Kidney glomerular epithelial cell (primary cell): ENCODE measurements at places on chromosomes 4 and X.

GRCh38 chr4:13527192-13527980 is 16.9 kb downstream of the NKX3-2 start:
- DNase-seq, result no peak

DNA sequence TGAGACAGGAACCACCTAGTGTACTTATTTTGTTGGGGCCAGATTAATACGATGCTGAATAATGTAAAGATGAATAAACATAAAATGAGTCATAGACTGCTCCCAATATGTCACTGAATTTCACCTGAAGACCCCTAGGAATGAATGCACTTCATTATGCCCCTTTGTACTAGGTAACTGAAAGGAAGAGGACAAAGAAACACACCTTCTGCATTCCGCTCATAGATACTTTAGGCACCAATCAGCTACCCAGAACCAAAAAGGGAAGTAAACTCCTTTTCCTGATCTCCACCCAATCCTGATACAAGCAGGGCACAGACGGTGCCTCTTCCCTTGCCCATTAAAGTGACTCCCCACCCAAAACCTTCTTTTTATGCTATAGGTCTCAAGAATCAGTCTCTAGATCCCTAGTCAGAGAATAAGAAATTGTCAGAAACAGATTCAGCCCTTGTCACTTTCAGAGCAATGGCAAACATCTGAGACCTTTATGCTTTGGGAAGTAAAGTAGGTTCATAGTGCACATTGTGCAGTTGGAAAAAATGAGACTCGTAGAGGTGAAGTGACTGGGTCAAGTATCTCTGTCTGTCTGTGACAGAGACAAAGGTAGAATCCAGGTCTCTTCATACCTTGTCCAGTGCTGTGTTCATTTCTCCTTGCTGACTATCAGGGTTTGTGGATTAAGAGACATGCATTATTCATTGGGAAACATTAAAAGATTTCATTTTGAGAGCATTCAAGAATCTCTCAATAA is 2.3 kb downstream of the GPR174 start:
- DNase-seq, result no peak

DNA sequence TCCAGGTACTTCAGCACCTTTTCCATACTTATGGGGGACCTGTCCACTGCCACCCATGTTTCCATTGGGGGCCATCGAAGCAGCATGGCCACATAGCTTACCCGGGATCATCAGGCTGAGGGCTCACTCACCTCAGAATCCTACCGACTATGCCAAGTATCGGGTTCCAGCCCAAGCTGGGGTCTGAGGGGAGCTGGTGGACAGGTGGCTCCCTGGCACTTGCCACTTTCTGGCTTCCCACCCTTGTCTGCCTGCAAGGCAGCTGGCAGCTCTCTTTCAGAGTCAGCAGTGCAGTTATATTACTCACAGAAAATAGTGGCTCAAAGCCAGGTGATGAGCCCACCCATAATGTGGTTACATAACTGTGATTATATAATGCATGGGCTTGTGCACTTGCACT is 1153.8 kb downstream of the STIM2 start:
- no peak for DNase-seq

DNA sequence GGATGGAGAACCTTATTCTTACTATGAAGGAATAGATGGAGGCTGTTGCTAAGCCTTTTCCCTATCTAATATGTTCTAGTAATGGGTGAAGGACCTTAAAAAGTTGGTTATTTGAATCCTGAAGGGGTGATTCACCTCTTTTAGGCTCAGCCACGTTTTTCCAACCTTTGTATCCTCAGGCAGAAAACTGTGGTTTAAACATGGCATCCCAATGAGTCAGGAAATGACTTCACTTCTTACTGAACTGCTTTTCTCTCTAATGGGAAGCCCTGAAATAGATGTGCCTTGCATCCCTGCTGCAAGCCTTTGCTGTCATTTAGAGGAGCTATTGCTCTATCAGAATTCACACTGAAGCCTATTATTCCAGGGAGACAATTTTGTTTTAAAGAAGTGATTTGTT is 191.0 kb upstream of the ARX start:
- peak; percentile 47 for DNase-seq

- DNase-seq, result peak; percentile 61
These were observed 72.1 kb downstream of the COX18 start for GRCh38 chr4:72997409-72997808.

GRCh38 chr4:2186133-2186864 is 55.6 kb downstream of the HAUS3 start:
- no peak for DNase-seq

DNA sequence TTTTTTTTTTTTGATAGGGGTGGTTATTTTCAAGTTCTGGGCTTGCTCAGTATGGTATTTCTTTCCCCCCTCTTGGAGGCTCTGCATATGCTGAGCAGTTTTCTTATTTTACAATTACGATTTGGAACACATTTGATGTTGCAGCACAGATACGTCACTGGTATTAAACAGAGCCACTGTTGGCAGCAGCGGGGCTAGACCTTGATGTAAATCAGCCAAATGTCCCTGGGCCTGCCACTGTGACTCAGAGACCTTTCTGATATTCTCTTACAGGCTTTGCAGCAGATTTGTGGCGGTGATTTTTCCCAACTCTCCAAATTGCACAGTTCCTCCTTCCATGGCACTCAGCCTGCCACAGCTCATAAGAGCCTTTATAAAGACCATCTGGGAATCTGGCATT is 81.1 kb downstream of the VMA21 start:
- DNase-seq, result no peak

DNA sequence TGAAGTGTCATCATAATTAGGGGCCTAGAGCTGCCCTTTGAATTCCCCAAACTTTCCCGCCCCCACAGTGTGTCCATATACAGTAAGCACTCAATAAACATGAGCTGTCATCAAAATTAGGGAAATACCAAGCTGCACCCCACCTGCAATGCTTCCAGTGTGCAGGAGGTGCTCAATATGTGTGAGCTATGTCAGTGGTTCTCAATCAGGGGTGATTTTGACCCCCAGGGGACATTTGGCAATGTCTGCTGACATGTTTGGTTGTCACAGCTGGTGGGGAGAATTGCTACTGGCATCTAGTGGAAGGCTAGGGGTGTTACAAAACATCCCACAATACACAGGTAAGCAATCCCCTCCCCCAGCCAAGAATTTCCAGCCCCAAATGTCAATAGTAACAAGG is 748 bp downstream of the CFP start:
- no peak for DNase-seq

GRCh38 chrX:25721564-25721963 is 416.6 kb upstream of the MAGEB18 start:
- peak; percentile 4 for DNase-seq

GRCh38 chrX:47743504-47743903 is 84.5 kb upstream of the UXT start:
- DNase-seq, result peak; percentile 15

- no peak for DNase-seq
These were observed 472.1 kb downstream of the TMA16 start for GRCh38 chr4:163966612-163967011.

DNA sequence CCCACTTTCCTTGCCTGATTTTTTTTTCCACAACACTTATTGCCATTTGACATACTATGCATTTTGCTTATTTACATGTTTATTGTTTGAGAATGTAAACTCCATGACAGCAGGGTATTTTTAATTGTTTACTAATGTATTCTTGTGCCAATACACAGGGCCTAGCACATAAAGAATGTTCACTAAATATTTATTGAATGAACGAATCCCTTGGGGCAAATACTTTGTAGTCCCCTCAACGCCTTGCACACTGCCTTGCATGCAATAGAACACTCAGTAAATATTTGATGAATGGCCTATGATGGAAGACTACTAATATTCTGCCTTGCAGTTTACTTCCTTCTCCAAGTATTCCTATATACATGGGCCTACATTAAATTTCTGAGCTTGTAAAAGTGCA is 1.4 kb upstream of the PRPS1 start:
- no peak for DNase-seq

- DNase-seq, result no peak
These were observed 84.7 kb downstream of the CRMP1 start for GRCh38 chr4:5808081-5808741.

DNA sequence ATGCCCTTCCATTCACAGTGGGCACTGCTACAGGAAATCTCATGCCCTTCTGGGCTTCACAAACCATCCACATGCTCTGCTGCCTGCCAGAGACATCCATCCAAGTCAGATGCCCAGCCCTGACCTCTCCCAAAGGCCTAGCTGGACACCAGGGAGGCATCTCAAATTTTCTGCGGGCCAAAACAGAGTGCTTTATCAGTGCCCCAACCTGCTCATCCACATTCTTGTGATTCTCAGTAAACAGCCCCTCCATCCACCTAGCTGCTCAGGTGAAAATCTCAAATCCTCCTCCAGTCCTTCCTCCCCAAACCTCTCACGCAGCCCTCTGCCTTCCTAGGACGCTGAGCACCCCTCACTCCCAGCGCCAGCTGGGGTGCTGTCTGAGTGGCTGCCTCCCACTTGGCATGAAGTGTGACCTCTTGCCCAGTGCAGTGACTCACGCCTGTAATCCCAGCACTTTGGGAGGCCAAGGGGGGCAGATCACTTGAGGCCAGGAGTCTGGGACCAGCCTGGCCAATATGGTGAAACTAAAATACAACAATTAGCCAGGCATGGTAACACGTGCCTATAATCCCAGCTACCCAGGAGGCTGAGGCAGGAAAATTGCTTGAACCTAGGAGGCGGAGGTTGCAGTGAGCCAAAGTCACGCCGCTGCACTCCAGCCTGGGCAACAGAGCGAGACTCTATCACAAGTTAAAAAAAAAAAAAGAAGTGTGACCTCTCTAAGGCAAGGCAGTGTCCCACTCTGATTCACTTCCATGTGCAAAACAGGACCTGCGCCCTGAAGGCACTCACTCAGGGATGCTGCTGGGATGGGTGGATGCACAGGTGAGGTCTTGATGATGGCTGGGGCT is 1.7 kb upstream of the AFAP1 start:
- DNase-seq, result peak; percentile 62

DNA sequence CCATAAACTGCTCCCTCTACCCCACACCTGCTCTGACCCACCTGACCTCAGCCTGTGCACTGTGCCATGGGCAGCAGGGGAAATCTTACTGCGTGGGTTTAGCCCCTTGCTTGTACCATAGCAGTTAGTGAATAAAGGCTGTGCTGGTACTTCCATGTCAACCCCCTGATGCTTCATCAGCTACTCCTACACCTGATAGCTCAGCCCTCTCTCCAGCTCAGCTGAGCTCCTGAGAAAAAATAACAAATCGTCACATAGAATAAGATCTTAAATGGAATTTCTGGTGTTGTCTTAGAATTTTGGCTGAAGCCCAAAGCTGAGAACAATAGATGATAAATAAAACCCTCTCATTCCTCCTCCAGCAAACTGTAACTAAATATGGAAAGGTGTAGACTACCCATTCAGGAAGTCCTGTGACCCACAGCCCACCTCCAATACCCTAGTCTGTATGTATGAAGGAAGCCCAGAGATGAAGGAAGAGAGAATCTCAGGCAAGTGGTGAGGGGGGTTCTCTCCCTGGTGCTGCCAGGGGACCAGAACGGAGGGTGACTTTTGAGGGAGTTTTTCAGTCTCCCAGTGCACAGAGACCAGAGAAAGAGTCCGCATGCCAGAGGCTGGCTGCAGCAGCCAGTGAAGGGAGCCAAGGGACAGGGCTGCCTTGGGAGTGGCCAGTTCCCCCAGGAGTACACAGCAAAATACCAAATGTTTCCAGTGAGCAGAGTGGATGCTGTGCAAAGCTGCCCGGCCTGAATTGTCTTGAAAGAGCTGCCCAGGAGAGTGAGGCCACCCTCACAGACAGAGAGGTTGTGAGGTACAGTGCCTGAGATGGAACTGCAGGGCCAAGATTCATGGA is 227.3 kb downstream of the QDPR start:
- DNase-seq, result peak; percentile 13

- no peak for DNase-seq
These were observed 112.2 kb downstream of the BCOR start for GRCh38 chrX:39985551-39985950.

DNA sequence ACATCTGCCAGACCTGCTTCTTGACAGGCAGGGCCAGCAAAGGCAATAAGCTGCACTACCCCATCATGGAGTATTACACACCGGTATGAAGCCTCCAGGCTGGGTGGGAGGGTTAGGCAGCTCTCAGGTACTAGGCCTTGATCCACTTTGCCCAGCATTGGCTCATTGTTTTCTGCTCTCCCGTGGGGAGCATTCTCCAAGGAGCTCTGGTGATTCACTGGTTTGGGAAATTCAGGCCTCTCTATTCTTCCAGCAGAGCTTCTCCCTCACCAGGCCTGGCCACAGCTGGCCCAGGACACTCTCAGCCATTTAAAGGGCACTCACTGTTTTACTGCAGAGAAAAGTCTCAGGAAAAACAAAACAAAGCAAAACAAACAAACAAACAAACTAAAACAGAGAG is 33.0 kb downstream of the DRP2 start:
- DNase-seq, result no peak

GRCh38 chr4:114136069-114136468 is 156.6 kb upstream of the ARSJ start:
- DNase-seq, result no peak

DNA sequence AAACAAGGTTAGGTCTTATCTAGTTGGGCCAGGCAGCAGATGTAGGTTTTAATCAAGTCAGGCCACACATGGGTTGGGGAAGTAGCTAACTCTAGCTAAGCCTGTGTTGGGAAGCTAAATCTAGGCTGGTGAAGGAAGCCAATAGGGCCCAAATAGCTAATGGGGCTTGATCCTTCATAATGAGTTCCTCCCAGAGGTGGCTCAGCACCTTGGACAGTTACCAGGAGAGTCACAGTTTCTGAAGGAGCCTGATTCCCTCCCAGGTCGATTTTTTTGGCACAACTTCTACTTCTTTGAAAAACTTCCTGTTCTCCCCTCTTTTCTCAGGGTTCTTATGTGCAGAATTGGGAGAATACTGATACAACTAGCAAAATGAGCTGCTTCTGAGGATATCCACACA is 242.5 kb upstream of the PRPS2 start:
- DNase-seq, result no peak

GRCh38 chr4:140308366-140309123 is 64.9 kb upstream of the SCOC start:
- no peak for DNase-seq

GRCh38 chrX:37905436-37906147 is 58.2 kb upstream of the DYNLT3 start:
- DNase-seq, result no peak

- no peak for DNase-seq
These were observed 30.8 kb upstream of the LAP3 start for GRCh38 chr4:17546222-17546621.

DNA sequence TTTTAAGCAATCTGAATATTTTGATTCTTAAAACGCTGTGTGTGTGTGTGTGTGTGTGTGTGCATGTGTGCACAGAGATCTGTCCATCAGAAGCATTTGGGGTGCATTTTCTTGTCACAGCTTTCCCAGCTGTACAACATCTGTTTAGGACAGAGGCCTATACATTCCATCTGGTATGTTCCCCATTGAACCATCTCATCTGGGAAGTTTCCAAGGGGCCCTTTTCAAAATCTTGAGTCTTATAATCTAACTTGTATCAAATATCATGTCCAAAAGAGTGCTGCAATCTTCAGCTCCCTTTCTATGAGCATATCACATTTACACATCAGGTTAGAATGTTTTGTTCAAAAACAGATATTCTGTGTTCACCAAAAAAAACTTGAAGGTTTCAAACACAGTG is 16.5 kb upstream of the MID1 start:
- DNase-seq, result no peak
